ENCODE measurements at places on chromosomes 11 and 22. TPM values are rescaled to one million over a fixed set of nuclear protein-coding genes. Genes with fewer than 3 reads are reported as not detected.

DNA sequence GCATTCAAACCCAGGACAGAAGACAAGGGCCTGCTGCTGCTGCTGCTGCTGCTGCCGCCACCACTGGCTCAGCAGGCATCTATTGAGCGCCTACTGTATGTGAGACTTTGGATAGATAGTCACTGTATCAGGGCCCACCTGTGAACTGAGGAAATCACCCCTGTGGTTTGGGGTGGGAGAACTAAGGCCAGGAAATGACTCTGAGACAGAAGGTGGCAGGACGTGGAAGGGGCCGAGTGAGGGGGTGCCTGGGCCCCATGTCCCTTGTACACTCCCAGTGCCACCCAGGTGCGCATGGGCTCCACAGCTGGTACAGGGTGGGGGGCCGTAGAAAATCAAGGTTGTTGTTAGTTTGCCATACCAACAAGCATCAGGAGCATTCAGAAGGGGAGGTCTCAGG is 50.6 kb downstream of the ARHGAP8 start:
- no peak for DNase-seq

DNA sequence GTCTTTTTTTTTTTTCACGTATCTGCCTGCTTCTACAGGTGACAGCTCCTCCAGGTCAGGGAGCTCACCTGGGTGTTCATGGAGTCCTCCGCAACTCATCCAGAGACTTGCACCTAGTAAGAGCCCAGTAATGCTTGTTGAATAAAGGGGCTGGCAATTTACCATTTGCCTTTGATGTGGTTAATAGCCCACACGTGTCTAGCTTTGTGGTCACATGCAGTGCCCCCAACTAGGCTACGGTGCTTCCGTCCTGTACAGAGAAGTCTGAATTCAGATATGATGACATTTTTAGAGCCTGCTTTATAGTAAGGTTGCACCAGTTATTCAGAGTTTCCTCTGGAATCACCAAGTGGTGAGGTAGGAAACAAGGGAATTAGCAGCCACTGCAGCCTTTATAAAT is 199.4 kb upstream of the MTMR2 start:
- no peak for DNase-seq

DNA sequence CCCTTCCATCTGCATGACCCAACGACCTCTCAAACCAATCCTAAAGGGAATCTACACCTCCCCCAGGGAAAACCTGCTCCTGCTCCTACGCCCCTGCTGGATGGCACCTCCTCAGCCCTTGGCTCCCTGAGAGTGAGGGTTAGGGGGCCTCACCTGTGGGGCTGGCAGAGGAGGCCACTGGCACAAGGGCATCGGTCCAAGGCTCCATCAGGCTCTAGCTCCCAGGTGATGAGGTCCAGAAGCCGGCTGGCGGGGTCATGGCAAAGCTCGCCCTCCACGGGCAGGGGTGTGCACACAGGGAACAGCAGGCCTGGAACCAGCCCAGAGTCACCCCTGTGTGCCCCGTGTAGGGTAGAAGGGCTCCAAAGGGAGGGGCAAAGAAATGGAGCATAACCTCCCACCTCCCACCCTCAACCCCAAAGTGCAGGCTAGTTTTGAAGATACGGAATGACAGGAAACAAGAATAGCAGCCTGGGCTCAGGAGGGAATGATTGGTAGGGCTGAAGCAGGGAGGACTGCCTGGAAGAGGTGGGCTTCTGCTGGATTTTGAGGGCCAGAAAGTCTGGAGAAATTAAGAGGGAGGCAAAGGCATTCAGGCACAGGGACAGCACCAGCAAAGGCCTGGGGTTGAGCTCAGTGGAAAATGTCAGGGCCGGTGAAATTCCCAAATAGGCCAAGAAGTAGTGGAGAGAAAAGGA is 42.6 kb downstream of the DKK3 start:
- DNase-seq = no peak

- DNase-seq = no peak
Observed at GRCh38 chr11:16784097-16784496, 45.6 kb downstream of the C11orf58 start.

DNA sequence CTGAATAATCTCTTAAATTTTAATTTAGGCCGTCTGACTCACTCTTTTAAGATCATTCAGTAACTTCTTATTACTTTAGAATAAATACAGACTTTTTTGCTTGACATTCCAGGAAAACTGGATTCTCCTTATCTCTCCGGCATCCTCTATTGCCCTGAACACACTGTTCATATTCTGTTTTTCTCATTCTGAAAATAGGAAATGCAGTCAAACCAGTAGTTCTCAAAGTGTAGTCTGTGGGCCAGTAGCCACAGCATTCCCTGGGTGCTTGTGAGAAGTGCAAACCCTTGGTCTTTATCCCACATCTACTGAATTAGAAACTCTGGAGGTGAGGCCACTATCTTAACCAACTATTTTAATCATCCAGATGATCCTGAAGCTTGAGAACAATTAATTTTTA is 84.3 kb downstream of the PANX1 start:
- no peak for DNase-seq

- no peak for DNase-seq
Observed at GRCh38 chr11:37804666-37805065, 1206.6 kb upstream of the RAG2 start.

GRCh38 chr11:126585774-126586491 is 230.4 kb downstream of the ST3GAL4 start:
- DNase-seq = peak; percentile 79

DNA sequence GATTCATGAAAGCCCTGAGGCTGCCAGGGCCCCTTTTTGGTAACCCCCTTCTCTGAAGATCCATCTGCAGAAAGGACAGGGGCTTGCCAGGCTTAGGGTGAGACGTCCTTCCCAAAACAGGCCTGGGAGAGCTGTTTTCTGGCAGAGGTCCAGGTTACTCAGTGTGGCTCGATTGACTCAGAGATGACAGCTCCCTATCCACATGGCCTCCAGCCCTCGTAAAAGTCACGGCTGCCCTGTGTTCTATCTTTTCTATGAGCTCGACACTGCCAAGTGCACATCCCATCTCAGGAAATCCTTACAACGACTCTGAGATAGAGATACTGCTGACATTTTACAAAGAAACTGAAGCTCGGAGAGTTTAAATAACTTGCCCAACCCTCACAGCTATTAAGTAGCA is 20.4 kb downstream of the ADAMTS8 start:
- DNase-seq = peak; percentile 91

- no peak for DNase-seq
Observed at GRCh38 chr11:3002351-3002861, 10.3 kb upstream of the NAP1L4 start.

DNA sequence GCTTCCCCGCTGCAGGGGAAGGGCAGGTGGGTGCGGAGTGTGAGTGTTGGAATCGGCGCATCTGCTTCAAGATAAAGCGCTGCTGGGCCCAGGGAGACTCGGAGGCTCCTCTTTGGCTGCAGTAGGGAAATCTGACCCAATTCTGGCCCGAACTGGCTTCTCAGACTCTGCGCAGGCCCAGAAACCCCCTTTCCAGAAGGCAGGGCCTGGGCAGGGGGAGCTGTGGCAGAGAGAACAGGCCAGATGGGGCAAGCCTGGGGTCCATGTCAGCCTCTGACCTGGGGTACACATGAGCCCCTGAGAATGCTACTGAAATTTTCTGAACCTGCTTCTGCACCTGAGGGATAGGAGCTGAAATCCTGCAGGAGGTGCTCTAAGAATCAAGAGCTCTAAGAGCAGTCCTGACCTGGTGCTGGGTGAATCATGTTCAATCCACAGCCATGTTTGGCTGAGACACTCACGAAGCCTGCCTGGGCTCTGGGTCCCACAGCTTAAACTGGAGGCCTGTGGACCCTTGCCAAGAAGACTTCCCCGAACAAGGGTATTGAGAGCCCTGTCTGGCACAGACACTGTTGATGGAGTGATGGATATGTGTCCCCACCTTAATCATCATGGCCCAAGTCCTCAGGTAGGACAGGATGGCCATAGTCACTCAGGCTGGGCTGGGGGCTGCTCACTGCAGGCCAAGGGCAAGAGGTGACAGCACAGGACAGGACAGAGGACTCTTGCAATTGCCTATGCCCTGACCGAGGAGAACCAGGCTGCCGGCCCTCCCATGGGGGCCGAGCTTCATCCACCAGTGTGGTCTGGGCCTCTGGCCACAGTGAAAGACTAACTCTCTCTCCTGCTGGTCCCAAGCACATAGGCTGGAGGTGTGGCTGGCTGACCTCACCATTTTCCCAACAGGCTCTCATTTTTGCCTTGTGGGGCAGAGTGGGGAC is 6.9 kb downstream of the RAB3IL1 start:
- no peak for DNase-seq

- no peak for DNase-seq
Observed at GRCh38 chr11:113173126-113173525, 141.3 kb upstream of the TTC12 start.

DNA sequence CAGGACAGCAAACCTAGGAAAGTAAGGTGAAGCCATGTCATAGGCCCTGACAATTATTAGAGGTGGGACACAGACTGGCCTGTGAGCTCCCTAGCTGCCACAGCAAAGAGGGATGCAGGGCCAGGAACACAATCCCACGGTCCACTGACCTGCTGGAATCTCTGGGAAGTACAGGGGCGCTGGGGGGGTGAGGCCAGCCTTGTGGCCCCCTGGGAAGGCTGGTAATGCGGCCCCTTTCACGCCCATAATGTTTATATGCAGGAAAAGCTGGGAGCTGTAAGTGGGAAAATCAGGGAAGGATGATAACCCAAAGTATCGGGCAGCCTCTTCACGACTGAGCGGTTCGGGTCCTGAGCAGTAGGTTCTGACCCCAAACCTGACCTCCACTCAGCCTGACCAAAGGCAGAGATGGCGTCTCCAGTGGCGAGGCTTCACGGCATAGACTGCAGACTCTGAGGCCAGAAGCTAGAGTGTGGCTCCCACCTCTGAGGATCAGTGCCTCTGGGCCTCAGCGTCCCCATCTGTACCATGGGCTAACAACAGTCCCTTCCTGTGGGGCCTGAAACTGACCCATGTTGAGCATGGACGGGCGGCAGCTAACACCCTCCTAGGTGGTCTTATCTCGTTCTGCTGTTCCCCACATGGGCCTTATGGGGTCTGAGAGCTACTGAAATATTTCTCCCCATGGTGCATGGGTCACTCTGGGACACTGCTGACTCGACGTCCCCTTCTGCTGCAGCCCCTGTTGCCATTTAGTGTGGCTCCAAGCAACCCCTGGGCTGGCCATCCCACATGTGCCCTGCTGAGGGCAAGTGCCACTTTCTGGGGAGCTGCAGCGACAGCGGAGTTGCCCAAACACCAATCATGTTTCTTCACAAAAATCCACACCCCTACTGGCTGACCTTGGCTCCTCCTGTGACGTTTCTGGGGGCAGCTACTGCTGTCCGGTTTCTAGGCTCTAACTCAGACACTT is 101.8 kb downstream of the PHF21B start:
- no peak for DNase-seq

- DNase-seq = peak; percentile 11
Observed at GRCh38 chr11:26974069-26974783, 19.7 kb upstream of the FIBIN start.

DNA sequence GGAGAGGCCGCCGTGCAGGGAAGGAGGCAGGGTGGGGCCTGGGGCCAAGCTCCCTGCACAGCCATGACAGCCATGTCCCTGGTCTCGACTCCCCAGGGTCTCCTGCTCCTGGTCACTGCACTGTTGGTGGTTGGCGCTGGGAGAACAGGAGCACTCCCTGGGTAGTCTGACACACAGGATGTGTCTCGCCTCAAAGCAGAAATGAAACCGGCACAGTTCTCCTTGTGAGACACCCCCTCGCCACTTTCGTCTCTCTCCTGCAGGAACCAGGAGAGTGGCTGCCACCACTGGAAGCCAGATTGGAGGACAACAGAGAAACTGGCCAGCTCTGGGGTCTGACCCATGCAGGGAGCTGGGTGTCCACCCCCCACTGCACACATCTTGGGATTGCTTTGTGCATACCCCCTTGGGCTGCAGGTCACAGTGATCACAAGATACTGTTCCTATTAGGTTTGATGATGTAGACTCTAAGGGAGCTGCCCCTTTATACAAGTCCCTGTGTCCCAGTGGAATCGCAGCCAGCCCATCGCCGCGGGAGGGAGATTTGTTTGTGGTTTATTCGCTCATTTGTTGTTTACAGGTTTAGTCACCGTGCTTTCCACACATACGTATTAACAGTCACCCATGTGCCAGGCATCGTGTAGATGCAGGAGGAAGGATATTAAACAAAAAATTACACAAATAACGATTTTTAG is 27.0 kb upstream of the YWHAH start:
- DNase-seq = no peak

DNA sequence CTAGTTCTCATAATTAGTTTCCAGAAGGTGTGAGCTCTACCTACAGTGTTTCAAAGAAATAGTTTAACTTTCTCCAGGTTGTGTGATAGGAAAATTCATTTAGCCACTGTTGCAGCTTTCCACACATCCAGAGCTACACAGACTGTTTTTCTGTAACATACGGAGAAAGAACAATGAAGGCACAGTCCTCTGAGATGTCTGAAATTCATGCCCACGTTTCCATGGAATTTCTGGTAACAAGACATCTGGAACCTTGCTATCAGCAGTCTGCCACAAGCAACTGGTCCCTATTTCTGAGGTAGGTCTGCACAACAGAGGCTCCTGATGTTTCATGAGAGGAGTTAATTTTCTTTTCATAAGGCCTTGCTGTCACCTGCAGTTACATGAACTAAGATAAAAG is 273.3 kb upstream of the C11orf87 start:
- no peak for DNase-seq

- peak; percentile 48 for DNase-seq
Observed at GRCh38 chr11:14424096-14424495, 65.1 kb upstream of the RRAS2 start.

DNA sequence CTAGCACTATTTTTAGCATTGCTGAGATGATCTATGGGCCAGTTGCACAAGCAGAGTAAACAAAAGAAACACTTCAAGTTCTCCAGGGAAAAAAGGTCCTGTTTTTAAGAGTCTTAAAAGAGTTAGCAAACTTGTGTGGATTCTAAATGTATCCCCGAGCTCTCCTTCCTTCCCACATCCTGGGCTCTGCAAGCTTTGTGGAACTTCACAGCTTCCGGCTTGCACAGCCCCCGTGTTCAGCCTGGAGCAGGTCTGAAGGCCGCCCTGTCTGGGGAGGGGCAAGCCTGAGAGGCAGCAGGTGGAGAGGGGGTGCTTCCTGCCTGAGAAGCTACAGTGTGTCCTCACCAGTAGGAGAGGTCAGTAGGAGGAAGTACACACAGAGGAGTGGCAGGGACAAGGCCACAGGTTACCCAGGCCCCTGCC is 35.1 kb upstream of the SUSD2 start:
- peak; percentile 68 for DNase-seq

PNPLA5 gene
- 0.05 TPM for total RNA-seq

B3GAT3 gene
- total RNA-seq = 44.9 TPM

OR51E1 gene
- not detected for total RNA-seq

CBX6 gene
- 12.2 TPM for total RNA-seq

CASP12 gene
- total RNA-seq = 0.20 TPM

SOX10 gene
- total RNA-seq = not detected

BIRC2 gene
- total RNA-seq = 133 TPM

RRM1 gene
- 250 TPM for total RNA-seq

DRD2 gene
- 3.3 TPM for total RNA-seq

KCNK7 gene
- 0.52 TPM for total RNA-seq

MRGPRF gene
- 0.25 TPM for total RNA-seq
